ENCODE measurements at places on chromosomes 7 and 10. TPM values are rescaled to one million over a fixed set of nuclear protein-coding genes. Genes with fewer than 3 reads are reported as not detected.

Gene DPP6
- polyA plus RNA-seq: not detected

Gene SPDYE1
- polyA plus RNA-seq: not detected

Gene ENKUR
- polyA plus RNA-seq: 0.03 TPM

Gene ANKRD7
- polyA plus RNA-seq: 0.32 TPM

Gene MYO3A
- polyA plus RNA-seq: not detected

Gene NPY4R2
- polyA plus RNA-seq: 0.16 TPM

Gene DIP2C
- polyA plus RNA-seq: 2.0 TPM

Gene ZP3
- 13.6 TPM for polyA plus RNA-seq

Gene TAS2R5
- polyA plus RNA-seq: 2.0 TPM

Gene PPRC1
- polyA plus RNA-seq: 31.0 TPM

Gene ASB10
- not detected for polyA plus RNA-seq

Gene HMX2
- not detected for polyA plus RNA-seq

Gene NEUROG3
- not detected for polyA plus RNA-seq

Gene CALCR
- polyA plus RNA-seq: not detected

Gene UCMA
- not detected for polyA plus RNA-seq

Gene CDH23
- polyA plus RNA-seq: 0.01 TPM

Gene MRPL32
- 55.7 TPM for polyA plus RNA-seq

Gene HMX3
- not detected for polyA plus RNA-seq

Gene TBXAS1
- polyA plus RNA-seq: 1.8 TPM

Gene CHN2
- 1.6 TPM for polyA plus RNA-seq

Gene AQP1
- polyA plus RNA-seq: 0.17 TPM

DNA sequence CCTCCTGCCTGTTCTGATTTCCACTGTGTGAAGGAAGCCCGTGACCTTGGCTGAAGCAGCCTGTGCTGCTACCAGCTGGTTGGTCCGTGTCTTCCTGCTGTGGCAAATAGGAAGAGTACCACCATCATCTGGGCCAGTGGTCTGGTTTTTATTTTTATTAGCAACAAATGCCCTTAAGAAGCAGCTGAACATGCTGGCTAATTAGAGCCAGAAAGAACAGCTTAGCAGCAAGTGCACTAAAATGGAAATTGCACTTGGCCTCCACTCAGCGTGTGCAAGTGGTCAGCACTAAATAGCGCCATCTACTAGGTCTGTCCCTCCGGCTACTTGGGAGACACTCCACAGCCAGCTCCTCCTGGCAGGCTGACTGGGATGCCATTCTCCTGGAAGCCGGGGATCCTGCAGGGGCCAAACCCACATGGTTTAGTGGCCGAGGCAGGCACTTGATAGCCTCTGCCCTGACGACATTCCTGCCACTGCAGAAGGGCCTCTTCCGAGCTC lies 690.3 kb upstream of the FOXK1 start:
- no peak for DNase-seq

GRCh38 chr7:69751026-69751425 lies 152.8 kb downstream of the AUTS2 start:
- DNase-seq: no peak

- DNase-seq: no peak
These were observed at the start of gene ZNF722 for GRCh38 chr7:63998549-63998948. ZNF722 (plus strand) TSS chr7:63998849; CDS start chr7:63998962, 113 bp downstream.

GRCh38 chr7:137592232-137592896 lies 248.8 kb upstream of the PTN start:
- no peak for DNase-seq

GRCh38 chr10:87538092-87539015 lies 33.7 kb downstream of the MINPP1 start:
- no peak for DNase-seq

GRCh38 chr10:5604961-5605360 lies 61.4 kb downstream of the ASB13 start:
- DNase-seq: no peak

GRCh38 chr7:73901823-73902597 lies 41.1 kb downstream of the TMEM270 start:
- no peak for DNase-seq

DNA sequence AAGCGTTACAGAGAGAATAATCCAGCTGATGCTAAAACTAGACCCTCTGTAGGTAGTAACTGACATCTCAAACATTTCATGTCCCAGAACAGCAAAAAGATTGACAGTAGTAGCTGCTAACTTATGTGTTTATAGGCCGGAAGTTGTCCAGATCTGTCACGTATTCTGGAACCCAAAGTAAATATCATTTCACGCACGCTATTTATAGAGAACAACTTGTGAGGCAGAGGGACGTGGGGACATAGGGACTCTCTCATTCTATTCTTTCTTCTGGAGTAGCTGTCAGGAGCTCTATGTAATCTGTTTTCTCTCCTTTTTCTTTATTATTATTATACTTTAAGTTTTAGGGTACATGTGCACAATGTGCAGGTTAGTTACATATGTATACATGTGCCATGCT lies 22.3 kb downstream of the AGK start:
- DNase-seq: no peak

GRCh38 chr10:22247636-22248035 lies 29.8 kb upstream of the EBLN1 start:
- no peak for DNase-seq

GRCh38 chr10:27297844-27298521 lies 57.4 kb upstream of the ACBD5 start:
- no peak for DNase-seq

DNA sequence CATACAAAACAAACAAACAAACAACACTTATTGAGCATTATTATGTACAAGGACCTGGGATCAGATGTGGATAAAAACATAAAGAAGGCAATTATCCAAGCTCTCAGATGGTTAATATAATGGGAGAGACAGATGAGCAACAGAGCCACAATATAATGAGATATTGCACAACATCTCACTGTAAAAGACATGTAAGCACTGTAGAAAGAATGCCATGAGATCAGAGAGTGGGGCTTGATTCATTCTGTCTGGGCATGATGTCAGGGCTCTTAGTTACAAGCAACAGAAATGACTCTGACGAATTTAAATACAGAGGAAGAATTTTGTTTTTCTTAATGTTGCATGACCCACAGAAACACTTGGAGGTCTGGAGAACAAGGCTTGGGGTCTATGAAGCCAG lies 164.7 kb upstream of the PLXDC2 start:
- peak; percentile 33 for DNase-seq

DNA sequence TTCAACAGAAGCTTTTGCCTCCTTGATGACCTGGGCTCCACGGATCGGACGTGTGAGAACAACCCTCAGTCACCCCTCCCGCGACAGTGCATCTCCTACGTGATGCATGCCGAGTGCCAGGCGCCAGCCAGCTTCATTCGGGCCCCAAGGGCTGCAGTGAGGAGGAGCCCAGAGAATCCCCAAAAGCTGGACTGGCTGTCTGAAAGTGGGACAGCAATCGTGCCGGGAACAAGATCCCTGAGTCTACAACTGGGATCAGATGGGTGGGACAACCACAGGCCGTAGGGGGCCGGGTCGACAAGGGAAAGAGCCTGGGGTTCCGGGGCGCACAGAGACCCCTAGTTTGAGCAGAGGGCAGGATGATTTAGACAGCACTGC lies 27.2 kb downstream of the EBF3 start:
- DNase-seq: no peak

GRCh38 chr7:43480581-43480980 lies 102.3 kb upstream of the STK17A start:
- no peak for DNase-seq

- DNase-seq: no peak
These were observed 214.9 kb downstream of the LRMDA start for GRCh38 chr10:75646218-75646915.

GRCh38 chr7:128005759-128006159 lies 25.5 kb downstream of the LRRC4 start:
- DNase-seq: no peak

DNA sequence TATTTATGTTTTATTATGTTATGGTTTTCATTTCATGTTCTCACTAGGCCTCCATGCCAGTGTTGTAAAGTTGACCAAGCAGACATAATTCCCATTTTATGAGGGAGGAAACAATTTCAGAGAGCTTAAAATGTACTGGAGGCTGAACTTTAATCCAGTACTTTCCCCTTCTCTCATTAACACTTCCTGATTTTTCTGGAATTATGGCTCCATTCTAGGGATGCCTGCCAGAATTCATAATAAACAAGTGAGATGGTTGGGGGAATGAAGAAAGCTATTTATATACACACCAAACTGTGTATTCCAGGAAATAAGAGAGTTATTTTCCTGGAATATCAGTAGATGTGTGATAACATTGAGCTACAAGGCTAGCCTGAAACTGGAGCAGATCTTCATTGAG lies 6.9 kb downstream of the TMEM236 start:
- DNase-seq: no peak

- no peak for DNase-seq
These were observed 541 bp downstream of the ELMO1 start for GRCh38 chr7:37448011-37448635.

DNA sequence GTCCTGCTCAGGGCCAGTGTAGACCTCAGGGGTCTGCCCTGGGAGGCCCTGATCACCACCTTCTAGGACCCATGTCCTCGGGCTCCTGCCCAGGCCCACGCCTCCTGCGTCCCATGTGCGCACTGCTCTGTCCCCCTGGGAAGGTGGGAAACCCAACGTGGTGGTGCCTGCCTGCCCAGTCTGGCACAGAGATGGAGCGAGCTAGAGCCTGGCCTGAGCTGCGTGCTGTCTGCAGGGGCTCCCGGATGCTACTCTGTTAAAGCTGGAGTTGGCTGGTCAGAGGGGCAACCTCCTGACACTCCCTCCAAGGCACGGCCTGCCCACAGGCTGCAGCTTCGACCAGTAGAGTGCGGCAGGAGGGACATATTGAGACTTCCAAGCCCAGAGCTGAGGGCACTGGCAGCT lies 171.7 kb downstream of the DNAJB6 start:
- no peak for DNase-seq

DNA sequence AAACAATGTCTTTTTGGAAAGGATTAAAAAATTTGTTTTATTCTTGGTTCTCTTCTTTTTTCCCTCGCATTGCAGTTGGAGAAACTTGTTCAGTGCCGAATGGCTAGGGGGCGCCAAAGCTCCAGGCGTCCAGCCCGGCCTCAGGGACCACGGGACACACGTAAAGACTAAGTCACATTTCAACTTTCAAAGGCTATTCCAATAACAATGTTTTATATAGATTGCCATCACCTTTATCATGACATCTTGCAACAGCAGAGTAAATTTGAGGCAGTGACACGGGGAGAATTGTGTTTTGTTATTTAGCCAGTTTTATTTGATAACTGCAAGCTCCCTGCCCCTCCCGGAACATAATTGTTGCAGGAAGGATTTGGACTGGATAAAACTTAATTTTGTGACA lies 2.2 kb upstream of the IGFBP3 start:
- DNase-seq: no peak

DNA sequence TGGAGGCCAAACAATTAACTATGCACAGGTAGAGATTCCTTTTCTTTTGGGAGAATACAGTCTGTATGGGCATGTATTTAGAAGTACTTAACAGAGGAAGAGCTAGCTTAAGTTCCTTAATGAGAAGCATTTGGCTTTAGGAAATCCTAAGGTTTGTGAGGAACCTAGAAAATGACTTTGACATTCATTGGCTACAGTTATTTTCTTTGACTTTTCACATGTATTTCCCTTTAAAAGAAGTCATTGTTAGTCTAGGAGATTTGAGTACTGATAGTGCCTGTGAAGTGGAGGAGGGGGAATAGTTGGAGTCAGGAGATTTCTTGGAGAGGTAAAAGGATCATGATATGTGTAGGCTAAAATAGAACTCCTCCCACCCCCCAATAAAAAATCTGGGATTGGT lies 3.6 kb downstream of the HELLS start:
- DNase-seq: no peak

DNA sequence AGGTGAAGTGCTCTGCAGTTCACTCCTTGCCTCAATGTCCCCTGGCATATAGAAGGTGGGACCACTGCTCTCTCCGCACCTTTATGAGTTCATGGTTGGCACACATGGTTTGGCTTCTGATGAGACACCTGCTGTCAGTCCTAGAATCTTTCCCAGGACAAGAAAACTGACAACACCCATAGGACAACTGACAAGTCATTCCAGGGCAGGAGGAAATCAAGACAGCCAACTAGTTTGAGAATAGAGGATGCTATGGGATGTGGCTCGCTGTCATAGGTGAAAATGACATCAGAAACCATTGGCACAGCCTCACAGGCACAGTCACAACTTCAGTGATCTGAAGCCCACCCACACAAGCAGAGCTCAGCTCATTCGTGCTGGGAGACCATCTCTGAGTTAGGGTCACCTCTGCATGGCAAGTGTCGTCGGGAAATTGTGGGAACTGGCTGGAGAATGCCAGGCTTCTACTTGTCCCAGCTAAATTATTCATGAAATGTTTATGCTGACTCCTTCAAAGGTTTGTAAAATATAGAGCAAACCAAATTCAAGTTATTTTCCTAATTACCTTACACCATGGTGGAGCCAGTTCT lies 762.4 kb downstream of the GRID1 start:
- no peak for DNase-seq

Data from keratinocyte (primary cell).